Activated CD4-positive, alpha-beta T cell treated with anti-CD3 and anti-CD28 coated beads, Interleukin-2, amount 10 ng/mL, durations not matched to agents 7 days and 5 days (primary cell): ENCODE measurements at places on chromosomes 2 and 18. TPM values are rescaled to one million over a fixed set of nuclear protein-coding genes. Genes with fewer than 3 reads are reported as not detected.

The ANKMY1 gene
- 38.5 TPM for total RNA-seq

The APLF gene
- total RNA-seq = 2.7 TPM

The ALLC gene
- not detected for total RNA-seq

The SPDYA gene
- total RNA-seq = 1.5 TPM

The SLC5A7 gene
- not detected for total RNA-seq

The C2orf78 gene
- total RNA-seq = not detected

The DTNA gene
- total RNA-seq = not detected

The EN1 gene
- not detected for total RNA-seq

The REEP1 gene
- total RNA-seq = 0.17 TPM

GRCh38 chr2:163736433-163737189 lies 803 bp upstream of the FIGN start:
- DNase-seq = no peak

DNA sequence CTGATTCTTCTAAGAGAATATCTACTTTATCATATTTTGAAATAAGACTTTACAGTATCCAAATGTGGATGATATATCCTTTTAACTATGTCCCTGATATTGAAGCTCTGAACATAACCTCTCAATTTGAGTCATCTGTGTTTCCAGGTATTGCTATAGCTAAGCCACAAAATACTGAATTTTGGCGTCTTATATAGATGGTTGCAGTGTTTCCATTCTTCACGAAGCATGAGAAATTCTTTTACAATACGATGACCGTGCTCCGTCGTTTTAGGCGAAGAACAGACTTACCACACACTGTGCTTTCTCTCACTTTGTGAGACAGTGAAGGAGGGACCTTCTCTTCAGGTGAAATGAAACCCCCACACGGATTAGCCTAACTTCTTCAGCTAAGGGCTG lies 45.3 kb downstream of the LRRFIP1 start:
- no peak for DNase-seq

DNA sequence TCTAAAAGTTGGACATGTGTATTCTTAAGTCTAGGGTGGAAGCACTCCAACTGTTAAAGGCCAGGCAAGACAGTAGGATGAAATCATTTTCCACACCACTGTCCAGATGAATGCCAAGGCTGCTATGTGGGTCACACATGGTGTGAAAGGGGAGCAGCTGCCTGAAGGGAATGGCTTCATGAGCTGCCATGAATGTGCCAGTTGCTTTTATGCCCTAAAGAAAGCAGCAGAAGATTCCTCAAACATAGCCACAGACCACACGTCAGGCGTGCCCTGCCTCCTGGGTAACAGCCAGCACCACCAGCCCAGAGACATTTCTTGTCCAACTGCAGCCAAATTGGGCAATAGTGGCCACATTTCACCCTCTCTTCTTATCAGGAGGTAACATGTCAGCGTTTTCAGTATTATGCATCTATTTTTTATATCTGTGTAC lies 130.2 kb downstream of the MTCL1 start:
- DNase-seq = no peak

DNA sequence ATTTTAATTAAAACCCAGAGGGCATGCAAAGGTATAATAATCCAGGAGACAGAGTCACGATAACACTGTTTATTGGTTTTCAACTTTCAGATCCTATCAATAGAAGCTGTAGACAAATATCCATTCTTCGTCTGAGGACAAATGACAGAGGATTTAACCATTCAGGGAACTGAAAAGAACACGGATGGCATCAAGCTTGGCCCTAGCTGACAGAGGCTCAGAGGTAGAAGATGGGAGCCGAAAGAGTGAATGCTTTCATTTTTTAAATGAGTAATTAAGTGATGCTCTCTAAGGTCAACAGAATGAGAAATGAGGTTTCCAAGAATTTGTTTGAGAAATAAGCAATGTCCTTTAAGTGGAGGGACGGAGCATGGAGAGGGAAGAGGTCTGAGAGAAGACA lies 62.1 kb downstream of the BCL2 start:
- DNase-seq = no peak

DNA sequence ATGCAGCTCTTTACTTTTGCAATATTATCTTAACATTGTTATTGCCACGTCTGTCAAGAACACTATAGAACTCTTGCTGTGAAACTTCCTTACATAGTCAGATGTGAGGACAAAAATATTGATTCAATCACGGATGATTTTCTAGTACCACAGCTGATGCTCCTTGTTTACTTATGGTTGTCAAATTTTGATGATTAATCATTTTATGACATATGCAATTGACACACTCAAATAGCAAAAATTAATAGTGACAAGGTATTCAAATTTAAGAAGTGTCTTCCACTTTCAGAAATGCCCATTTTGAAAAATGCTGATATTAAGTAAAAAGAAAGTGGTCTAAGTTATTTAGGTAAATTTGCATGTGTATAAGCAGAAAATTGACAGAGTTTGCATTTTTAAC lies 284.0 kb downstream of the CCDC102B start:
- DNase-seq = no peak

- DNase-seq = peak; percentile 77
These were observed 115.7 kb upstream of the SLC1A4 start for GRCh38 chr2:64873472-64873924.

GRCh38 chr2:27980242-27980641 lies 89.7 kb downstream of the BABAM2 start:
- no peak for DNase-seq

- DNase-seq = no peak
These were observed 104.2 kb upstream of the SPRED2 start for GRCh38 chr2:65536596-65536995.

DNA sequence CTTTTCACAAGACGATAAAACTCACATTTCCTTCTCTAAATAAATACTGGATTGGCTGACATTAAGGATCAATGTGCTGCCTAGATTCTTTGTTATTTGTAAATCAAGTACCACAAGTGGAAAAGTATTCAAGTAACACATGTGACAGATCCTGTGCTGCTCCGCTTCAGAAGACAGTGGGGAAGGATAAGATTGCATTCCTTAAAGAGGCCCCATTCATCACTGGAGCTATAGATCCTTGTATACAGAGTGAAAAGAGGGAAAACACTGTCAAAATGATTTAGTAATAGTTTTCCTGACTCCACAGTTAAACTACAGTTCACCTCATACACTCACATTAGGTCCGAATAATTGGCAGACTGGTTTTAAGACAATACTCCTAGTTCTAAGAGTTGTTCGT lies 108.0 kb upstream of the CSRNP3 start:
- no peak for DNase-seq

GRCh38 chr2:17557596-17557995 lies 17.1 kb downstream of the VSNL1 start:
- DNase-seq = no peak

- no peak for DNase-seq
These were observed 3.6 kb upstream of the GPC1 start for GRCh38 chr2:240431661-240432424.

DNA sequence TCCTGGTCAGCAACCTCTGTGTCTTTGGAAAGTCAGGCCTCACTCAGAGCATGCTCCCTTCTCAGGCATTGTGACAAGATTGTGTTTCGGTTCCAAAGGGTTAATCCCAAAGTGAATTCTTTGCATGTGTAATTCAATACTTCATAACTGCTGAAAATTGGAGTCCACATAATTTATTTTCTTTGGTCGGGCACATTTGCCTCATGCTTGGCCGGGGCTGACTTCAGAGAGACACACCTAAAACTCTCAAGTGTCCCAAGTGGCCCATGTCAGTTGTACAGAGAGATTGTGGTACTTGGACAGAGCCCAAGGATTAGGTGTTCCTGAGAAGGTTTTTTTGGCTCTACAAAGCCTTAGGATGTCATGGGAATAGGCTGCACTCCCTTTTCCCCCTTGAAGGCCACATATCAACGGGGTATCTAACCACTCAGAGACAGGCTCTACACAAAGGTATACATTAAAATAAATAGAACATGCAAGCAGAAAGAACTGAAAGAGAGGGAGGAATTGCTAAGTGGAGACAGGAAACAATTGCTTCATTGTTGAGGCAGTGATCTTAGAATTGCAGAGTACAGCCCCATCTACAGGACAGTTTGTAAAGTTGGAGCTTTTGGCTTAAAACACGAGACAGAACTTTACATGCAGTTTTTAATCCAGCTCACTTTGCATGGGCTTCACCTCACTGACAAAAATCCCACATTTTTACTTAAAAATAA lies 1232.3 kb upstream of the ZEB2 start:
- DNase-seq = no peak

DNA sequence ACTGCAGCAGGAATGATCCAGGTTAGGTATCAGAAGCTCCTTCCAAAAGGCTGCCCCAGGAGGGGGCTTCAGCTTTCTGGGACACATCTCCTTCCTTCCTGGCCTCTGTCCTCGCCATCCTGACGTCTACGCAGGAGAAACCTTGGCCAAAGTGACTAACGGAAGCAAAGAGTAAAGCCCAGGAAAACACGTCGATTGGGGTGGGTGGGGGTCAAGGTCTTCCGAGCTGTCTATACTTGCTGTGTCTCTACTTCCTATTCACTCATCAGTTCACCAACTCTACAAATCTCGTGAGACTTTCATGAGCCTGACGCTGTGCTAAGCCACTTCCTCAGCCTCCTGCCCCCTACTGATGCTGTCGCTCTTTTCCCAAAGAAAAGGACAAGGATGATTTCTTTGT lies 212.6 kb downstream of the TNS1 start:
- peak; percentile 34 for DNase-seq

GRCh38 chr2:144431998-144432397 lies 87.9 kb downstream of the ZEB2 start:
- DNase-seq = no peak

- DNase-seq = no peak
These were observed 41.5 kb upstream of the OTOS start for GRCh38 chr2:240182001-240182400.

GRCh38 chr2:20052229-20052851 lies 912 bp upstream of the LAPTM4A start:
- DNase-seq = peak; percentile 8

DNA sequence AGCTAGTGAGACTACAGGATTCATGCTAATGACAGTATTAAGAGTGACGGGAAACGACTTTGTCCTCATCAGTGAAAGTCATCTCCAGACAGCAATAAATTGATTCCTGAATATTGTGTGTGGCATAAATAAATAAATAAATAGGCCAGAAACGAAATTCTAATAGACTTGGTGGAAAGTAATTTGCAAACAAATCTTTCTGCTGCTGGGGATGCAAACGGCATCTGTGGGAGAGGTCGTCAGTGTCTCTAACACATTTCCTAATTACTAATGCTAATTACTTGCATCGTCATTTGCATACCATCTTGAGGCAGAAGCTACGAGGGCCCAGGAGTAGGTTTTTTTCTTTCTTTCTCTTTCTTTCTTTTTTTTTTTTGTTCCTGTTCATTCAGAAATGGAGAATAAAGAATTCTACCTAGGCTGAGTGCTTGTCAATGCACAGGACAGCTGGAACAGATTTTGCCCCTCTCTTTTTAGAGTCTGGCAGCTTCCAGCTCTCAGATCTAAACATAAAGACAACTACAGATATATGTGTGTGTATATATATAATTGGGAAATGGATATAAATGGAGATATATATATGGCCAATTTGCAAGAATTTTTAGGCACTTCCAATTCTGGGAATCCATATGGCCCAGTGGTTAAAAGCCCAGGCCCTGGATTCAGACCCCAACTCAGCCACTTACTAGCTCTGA lies 75.1 kb downstream of the SPP2 start:
- DNase-seq = no peak

DNA sequence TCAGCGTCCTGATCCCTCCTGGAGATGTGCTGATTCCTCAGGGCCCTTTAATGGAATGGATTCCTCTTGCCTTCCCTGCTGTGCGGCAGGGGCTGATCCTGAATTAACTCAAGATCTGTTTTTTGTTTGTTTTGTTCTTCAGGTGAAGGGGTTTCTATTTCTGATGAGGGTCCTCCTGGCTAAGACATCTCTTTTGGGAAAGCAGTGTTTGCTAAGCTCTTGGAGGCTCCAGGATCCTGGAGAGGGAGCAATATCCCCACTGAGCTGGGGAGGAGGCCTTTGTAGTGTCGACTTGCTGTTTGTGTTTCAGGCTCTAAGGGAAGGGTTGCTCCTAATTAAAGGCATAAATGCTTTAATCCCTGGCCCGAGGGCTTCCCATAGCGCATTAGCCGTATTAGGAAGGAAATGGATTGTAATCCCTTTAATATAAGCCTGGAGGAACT lies 65.3 kb upstream of the FOXI3 start:
- DNase-seq = no peak

DNA sequence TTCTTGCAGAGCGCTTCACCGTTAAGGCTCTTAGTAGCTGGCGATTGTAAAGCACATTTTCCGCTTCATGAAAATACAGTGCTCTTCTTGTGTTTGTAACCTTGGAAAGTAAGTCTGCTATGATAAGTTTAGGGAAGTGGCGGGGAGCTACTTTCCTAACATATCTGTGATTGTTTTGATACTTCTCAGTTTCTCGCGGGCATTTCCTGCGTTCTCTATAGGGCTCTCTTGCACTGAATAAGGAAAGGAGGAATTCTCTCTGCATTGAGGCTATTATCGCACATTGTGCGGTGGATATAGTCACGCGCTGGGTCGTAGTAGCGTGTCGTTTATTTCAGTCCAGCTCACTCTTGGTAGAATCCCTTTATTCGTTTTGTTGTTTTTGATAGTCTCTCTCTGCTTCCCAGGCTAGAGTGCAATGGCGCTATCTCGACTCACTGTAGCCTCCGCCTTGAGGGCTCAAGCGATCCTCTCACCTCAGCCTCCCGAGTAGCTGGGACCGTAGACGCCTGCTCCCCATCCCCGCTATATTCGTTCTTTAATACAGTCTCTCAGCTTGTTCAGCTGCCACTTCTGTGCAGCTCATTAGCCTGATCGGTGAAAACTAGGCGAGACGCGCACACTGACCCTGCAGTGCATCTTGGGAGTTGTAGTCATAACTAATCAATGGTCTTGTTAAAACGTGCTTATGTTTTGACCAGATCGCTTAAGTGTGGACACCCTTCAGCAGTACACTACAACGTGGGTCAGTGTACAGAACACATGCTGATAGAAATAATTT lies 1.0 kb upstream of the PPP4R3B start:
- DNase-seq = peak; percentile 70
